ENCODE measurements at places on chromosomes 5 and 9. TPM values are rescaled to one million over a fixed set of nuclear protein-coding genes. Genes with fewer than 3 reads are reported as not detected.

- no peaks in the 10 kb centered on the region for H3K36me3 ChIP-seq
- H3K4me3 ChIP-seq: no peak overlapping the region
- H3K27ac ChIP-seq: no peak overlapping the region
- no peak for DNase-seq
- H3K4me1 ChIP-seq: no peaks in the 10 kb centered on the region
- no peaks in the 10 kb centered on the region for H3K27me3 ChIP-seq
Observed at GRCh38 chr5:156036640-156037039, 290.3 kb upstream of the SGCD start.

The LOX gene
- total RNA-seq: not detected

DNA sequence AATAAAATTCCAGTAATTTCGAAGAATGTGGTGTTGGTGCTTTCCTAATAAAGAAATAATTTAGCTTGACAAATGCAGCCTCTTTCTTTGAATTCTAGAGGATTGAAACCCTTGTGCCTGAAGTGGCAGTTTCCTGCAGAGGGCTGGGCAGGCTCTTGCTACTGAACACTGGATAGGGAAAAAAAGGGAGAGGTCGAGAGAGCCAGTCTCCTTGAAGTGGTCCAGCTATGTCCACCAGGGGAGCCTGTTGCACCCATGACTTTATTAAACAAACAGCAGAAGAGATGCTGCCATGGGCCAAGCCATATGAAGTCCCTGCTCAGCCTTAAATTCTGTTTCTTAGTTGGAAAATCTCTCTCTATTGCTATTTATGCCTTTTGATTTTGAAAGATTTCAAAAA, 178.4 kb downstream of the SMARCA2 start:
- no peaks in the 10 kb centered on the region for H3K27me3 ChIP-seq
- H3K36me3 ChIP-seq: peaks cover 61% of the 10 kb centered on the region
- peaks cover 7% of the 10 kb centered on the region for H3K4me1 ChIP-seq

The KCNV2 gene
- total RNA-seq: not detected

The GCNT4 gene
- 0.28 TPM for total RNA-seq

- H3K27ac ChIP-seq: no peak overlapping the region
- H3K27me3 ChIP-seq: peaks cover 9% of the 10 kb centered on the region
- H3K4me1 ChIP-seq: no peaks in the 10 kb centered on the region
- no peak for DNase-seq
- no peaks in the 10 kb centered on the region for H3K36me3 ChIP-seq
Observed at GRCh38 chr9:90306158-90306557, 336.5 kb downstream of the DIRAS2 start.

The C8G gene
- 0.76 TPM for total RNA-seq

GRCh38 chr5:80668016-80668969, 13.5 kb upstream of the DHFR start:
- DNase-seq: no peak
- H3K4me3 ChIP-seq: no peak overlapping the region
- peaks cover 74% of the 10 kb centered on the region for H3K36me3 ChIP-seq
- no peak overlapping the region for H3K27ac ChIP-seq
- H3K4me1 ChIP-seq: peaks cover 22% of the 10 kb centered on the region
- H3K27me3 ChIP-seq: no peaks in the 10 kb centered on the region

- no peak overlapping the region for H3K4me3 ChIP-seq
- no peak overlapping the region for H3K27ac ChIP-seq
- no peak for DNase-seq
- peaks cover 39% of the 10 kb centered on the region for H3K27me3 ChIP-seq
- H3K36me3 ChIP-seq: no peaks in the 10 kb centered on the region
- no peaks in the 10 kb centered on the region for H3K4me1 ChIP-seq
Observed at GRCh38 chr5:79001471-79001870, 16.4 kb upstream of the ARSB start.

- DNase-seq: no peak
- no peaks in the 10 kb centered on the region for H3K27me3 ChIP-seq
- no peak overlapping the region for H3K27ac ChIP-seq
Observed at GRCh38 chr5:173163219-173163618, 18.9 kb downstream of the BNIP1 start.

DNA sequence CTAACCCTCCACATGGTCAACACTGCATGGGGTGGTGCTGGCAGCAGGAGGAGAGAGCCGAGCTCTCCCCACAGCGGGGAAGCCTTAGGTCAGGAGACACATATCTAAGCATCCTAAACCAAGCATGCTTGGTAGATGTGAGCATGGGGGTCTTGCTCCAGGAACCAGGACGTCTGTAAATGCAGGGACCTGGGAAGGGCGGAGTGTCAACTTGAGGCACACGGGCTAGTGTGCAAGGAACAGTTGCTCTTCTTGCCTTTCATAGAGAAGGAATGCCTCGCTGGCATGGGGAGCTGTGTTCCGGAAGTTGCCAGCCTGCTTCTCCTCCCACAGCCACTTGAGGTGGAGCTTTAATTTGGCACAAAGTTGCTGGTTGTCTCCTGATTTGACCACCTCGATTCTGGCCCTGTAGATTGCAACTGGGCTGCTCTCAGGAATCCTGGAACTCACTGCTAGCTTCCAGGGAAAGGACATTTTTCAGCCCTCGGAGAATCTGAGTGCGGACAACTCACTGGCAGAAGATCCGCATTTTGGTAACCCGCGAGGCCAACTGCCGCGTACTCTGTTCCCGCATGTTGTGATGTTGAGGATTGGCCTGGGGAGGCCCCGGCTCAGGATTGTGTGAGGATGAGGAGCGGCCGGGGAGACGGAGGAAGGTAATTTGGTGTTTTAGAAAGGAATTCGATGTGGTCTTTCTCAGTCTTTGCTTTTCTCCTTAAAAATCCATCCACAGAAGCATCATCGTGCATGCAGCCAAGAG, 370.3 kb upstream of the IRX1 start:
- DNase-seq: no peak
- H3K36me3 ChIP-seq: no peaks in the 10 kb centered on the region
- H3K27ac ChIP-seq: no peak overlapping the region
- H3K4me1 ChIP-seq: no peaks in the 10 kb centered on the region
- no peaks in the 10 kb centered on the region for H3K27me3 ChIP-seq

- H3K36me3 ChIP-seq: peaks cover 60% of the 10 kb centered on the region
- no peaks in the 10 kb centered on the region for H3K27me3 ChIP-seq
- DNase-seq: no peak
- peaks cover 26% of the 10 kb centered on the region for H3K4me1 ChIP-seq
- H3K4me3 ChIP-seq: no peak overlapping the region
- H3K27ac ChIP-seq: peak overlapping the region; percentile 38
Observed at GRCh38 chr5:169838688-169839087, 141.6 kb downstream of the INSYN2B start.

Data from activated T-helper 2 cell treated with anti-CD3 and anti-CD28 coated beads, Interferon-gamma antibody, Interleukin-2, Interleukin-4, amounts not matched to agents 10 μg/mL and 5 μg/mL and 100 μg/mL, durations not matched to agents 14 hours and 24 hours and 36 hours (primary cell).